Stimulated activated CD8-positive, alpha-beta memory T cell treated with anti-CD3 and anti-CD28 coated beads, Interleukin-4, amount 100 ng/mL, for 1 hour (primary cell): ENCODE measurements at places on chromosomes 1 and 21.

DNA sequence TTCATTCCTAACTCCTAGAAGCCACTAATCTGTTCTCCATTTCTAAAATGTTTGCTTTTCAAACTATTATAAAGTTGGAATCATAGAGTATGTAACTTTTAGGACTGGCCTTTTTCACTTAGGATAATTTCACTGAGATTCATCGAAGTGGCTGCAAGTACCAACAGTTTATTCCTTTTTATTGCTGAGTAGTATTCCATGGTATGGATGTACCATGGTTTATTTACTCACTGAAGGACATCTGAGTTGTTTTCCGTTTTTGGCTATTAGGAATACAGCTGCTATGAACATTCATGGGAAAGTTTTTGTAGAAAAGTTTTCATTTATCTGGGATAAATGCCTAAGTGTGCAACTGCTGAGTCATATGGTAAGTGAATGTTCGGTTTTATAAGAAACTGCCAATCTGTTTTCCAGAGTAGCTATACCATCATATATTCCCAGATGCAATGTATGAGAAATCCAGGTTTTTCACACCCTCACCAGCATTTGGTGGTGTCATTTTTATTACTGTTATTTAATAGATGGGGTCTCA lies 66.3 kb downstream of the SLC27A3 start:
- no peak for DNase-seq

GRCh38 chr1:227792216-227793078 lies 23.0 kb upstream of the PRSS38 start:
- no peak for DNase-seq

GRCh38 chr1:244067893-244068292 lies 16.8 kb downstream of the ZBTB18 start:
- no peak for DNase-seq

DNA sequence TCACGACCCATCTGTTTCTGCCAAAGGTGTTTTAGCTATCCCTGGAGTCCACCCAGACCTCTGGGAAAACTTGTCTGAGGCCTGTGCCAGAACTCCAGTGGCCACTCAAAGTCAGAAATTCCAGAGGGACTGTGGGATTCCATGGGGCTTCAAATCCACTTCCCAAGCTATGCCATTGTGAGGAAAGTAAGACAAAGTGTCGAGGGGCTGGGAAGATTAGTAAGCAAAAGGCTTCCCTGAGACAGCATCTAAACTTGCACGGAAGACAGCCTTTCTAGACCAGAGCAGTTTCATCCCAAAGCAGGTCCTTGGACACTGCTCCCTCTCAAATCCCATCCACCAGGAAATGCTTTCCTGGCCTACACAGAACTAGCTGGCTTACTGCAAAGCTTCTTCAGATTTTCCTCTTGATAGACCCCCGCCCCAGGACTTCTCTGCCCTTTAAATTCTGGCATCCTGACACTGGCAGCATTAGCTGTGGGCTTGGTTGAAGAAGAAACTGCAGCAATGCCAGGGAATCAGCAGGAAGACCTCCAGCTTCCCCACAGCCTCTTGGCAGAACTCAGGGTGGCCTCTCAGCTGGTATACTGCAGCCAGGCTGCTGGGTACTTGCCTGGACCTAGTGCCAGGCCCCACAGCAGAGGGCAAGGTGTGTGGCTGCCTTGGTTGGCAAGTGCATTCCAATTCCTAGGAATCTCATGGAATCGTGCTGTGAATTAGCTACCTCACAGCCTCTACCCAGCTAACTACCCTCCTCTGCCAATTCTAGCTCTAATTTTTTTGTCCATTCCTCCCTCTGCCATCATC lies 27.3 kb upstream of the LMX1A start:
- no peak for DNase-seq

- no peak for DNase-seq
Observed at GRCh38 chr1:230081751-230082150, 14.7 kb downstream of the GALNT2 start.

DNA sequence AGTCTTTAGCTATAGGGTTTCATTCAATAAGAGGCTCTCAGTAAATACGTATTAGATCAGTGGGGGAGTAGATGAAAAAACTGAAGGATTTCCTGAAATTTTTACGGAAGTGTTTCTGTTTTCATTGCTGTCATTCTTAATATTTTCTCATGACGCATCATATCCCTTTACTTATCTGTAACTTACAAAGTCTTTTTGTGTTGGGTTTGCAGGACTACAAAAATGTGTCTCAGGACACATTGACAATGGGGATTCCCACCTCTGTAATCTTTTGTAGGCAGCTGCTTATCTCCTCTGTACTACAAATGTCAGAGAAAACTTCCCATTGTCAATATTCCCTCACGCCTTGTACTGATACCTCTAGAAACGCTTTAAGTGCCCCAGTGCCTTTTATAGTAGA lies 35.5 kb downstream of the CRP start:
- no peak for DNase-seq
